Naive thymus-derived CD4-positive, alpha-beta T cell (primary cell): ENCODE measurements at places on chromosomes 5 and 9.

DNA sequence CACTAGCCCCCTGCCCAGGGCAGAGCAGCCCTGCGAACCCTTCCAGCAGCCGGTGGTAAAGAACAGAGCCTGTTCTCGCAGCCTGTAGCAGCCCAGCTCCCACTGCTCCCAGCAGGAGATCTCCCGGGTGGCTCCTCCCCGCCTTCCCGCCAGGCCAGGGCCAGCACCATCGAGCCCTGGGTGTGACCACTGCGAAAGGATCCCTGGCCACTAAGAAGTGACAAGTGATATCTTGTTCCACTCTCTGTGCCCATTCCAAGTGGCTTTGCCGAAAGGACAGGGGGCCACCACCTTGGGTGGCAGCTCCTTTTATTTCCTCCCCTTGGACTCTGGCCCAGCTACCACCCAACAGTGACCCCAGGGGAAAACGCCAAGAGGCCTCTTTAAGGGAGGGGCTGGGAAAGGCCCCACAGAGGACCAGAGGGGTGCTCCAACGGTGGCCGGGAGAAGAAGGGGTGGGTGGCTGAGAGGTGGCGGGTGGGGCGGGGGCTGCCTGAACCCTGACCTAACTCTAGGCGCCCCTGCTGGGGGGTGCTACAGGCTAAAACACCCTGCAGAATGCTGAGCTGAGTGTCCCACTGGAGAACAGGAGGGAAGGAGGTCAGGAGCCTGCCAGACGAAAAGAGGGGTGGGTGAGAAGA, 1.6 kb downstream of the NACC2 start:
- DNase-seq: no peak

DNA sequence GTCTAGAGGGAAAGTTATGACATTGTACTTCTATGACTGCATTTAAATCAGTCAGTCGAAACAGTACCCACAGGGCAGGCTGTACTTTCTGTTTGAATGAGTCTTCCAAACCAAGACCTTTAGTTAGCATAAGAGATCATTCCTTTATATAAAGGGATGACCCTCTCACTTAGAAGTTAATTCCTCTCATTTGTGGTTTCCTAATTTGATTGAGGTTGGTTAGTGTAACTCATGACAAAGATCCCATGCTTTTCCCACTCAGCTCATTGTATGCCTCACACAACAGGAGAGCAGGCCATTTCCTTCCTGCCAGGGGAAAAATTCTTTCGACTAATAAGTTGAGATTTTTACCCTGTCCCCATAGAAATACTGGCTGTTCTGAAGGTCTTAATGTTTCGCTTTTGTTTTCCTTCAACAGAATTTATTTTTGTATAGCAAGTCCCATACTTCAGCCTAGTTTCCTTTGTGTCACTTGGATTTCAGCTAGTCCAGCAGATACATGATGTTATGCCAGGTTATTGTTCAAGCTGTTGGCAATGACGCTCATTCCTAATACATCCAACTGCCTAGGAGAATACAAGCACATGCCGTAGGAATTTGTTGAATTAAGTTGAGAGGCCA, 500.7 kb downstream of the SPATA31D1 start:
- no peak for DNase-seq

DNA sequence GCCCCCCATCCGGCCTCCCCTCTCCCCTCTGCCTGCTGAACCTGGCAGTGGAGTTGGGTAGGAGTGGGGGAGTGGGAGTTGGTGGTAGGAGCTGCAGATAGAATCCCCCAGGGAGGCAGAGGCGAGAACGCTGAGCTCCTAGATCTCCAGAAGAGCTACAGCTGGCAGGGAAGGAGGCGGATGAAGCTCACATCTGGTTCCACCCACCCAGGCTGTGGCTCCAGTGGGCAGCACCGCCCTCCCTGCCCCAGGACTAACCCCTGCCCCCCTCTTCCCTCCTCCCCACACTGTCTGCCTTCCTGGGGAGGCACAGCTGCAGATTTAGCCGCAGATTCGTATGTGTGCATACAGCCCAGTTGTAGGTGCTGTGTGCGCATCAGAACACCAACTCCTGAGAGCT, 34.2 kb downstream of the C9orf50 start:
- no peak for DNase-seq

DNA sequence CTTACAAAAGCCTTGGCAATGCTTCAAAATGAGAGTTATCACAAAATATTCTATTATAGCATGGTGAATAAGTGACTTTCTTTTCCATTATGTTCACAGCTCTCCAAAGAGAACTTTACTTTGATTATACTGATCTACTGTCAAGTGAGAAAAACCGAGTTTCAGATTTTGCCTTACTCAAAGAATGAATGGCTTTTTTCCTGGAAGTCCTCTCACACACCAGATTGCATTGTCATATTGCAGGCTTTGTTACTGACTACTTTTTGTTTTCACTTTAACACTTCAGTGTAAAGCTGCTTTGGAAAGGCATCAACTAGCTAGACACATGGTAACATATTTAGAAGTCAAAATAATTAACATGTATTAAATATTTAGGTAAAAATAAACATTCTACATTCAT, 765.2 kb upstream of the NUDT12 start:
- DNase-seq: no peak

DNA sequence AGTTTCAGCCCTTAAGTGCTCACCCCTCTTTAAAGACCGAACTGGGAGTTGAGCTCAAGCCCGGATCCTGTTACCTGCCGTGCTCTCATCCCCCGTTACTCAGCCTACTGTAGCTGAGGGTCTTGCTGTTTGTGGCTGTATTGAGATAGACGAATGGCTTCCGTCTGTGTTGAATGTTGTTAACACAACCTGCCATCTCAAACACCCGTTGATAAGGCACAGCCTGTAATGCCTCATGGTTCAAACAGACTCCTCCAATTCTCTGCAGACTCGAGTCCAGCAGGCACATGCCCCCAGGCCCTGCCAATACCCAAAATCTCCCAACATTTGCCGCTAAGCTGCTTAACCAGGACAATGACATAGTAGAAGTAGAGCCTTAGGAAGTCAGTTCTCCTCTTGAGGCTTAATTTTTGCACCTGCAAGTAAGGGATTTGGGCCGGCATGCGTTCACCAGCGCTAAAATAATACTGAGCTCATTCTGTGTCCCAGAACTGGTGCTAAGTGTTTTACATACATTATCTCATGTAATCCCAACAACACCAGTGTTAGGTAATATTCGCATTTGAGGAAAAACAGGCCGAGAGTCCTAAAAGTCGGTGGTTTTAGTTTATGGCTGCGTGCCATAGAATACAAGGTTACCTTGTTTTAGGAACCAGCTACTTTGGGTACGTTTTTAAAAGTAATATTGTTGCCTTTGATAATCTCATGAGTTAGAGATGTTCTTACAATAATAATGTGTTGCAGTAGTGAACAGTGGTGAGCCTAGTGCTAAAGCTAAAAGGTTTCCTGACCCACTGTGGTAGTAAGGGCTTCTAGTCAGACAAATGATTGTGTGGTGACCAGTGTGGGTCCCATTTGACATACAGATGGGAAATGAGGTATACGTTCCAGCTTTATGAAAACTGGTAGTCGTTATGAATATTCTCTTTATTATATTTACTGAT, 1.5 kb upstream of the RFX3 start:
- DNase-seq: peak; percentile 18

DNA sequence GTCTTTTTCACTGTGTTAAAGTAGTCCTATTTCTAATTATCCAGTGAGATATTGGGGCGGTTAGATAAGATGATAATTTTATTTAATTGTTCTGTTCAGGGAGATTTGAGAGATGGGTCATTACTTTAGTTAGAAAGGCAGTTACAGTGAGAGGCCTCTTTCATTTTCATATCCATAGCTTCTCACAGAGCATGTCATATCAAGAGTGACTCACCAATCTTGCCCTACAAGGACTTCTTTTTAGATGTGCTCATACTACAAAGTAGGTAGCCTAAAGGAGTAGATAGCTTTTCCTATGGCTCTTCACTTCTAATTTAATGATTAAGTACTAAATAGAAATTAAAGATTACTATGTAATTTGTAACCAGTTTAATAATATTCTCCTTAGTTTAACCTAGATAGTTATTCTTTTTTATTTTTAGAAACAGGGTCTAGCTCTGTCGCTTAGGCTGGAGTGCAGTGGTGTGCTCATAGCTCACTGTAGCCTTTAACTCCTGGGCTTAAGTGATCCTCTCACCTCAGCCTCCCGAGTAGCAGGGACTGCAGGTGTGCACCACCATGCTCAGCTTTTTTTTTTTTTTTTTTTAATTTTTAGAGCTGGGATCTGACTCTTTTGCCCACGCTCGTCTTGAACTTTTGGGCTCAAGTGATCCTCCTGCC, 71.0 kb downstream of the FER start:
- no peak for DNase-seq

DNA sequence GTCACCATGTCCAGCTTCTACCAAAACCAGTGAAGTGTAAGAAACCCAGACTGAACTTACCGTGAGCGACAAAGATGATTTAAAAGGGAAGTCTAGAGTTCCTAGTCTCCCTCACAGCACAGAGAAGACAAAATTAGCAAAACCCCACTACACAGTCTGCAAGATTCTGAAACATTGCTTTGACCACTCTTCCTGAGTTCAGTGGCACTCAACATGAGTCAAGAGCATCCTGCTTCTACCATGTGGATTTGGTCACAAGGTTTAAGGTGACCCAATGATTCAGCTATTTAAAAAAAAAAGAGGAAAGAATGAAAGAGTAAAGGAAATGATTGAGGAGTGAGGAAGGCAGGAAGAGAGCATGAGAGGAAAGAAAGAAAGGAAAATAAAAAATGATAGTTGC, 19.8 kb downstream of the IL7R start:
- DNase-seq: no peak

DNA sequence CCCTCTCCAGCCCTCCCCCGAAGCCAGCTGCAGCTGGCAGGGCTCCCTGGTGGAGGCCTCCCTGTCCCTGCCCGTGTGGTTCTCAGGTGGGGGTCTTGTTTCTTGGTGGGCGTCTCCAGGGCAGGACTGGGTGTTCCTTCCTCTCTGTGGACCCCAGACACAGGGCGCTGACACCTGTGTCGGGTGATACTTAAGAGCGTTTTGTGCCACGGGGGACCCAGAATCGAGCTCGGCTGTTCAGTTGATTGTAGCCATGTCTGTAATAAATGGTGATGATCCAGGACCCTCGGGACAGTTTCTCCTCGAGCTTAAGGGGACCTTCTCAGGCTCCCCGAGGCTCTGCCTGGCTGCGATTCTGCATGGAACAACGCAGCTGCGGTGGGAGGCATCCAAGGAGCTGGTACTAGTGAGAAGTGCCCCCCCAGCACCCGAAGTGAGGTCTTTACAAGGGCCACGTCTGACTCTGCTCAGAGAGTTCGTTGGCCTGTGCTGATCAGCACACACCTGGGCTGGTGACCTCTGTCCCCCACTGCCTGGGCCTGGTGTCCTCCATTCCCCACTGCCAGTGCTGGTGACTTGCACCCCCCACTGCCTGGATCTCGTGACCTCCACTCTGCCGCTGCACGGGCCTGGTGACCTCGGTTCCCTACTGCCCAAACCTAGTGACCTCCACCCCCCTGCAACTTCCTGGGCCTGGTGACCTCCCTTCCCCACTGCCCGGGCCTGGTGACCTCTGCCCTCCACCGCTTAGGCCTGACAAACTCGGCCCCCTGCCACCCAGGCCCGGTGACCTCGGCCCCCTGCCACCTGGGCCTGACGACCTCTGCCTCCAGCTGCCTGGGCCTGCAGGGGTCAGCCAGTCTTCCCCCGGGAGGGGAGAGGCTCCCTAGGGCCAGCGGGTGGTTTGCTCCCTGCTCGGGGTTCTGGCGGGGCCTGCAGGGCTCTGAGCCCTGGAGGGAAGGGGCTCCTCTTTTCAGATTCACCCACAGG, 36.0 kb downstream of the NDUFS6 start:
- DNase-seq: no peak

DNA sequence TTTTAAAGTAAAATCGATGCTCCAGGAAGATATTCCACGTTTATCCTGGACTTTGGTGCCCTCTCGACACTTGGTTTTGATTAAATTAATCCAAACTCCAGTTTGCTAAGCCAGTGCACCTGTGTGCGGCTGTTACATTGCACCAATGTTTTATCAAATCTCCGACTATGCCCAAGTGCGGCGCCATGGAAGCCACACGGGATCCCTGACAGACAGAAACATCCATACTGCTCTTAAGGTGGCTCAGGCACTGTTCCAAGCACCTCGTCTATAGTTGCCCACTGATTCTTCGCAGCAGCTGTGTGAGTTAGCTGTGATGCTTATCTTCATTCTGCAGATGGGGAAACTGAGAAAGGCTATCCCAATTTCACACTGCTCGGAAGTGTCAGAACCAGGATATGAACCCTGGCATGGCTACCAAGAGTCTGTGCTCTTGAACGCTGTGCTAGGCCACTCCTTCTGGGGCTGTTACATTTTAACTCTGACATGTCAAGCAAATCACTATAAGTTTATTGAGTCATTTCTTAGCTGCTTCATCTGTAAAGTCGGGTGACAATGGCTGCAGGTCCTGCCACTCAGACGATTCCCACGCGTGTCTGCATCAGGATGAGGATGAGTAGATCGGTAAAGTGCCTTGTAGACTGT, 113.0 kb downstream of the ADAMTS2 start:
- DNase-seq: no peak

GRCh38 chr9:36798350-36799065, 225.8 kb downstream of the MELK start:
- DNase-seq: no peak

DNA sequence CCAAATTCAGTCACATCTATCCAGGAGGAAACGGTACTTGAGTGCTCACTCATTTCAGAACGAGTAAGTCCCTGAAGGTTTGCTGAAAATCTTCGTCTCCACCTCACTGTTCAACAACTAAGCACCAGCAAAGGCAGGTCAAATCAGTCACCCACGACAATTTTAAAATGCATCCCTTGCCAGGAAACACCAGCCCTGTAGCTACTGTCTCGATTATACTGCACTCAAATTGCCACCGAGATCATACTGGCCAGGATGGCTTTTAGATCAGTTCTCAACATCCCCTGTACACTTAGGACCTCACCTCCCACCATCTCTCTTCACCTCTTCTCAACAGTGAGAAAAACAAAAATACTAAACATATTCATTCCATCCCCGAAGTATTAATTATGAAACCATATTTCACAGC, 298.6 kb downstream of the AGTPBP1 start:
- no peak for DNase-seq

DNA sequence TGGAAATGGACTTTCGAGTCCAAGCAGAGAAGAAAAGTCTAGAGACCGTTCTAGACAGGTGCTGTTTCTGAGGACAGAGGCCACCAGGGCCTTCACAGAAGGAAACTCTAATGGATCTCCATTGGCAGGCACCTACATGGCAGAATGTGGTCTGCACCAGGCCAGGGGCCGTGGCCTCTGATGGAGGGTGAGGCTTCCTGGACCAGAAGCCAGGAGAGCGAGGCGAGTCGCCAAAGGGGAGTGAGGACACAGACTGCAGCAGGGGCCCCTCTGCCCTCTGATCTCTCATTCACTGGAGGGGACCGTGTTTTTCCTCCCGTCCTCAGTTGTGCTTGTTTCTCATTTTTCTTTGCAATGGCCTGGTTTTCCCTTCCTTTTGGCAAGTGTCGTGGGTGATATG, 41.1 kb downstream of the ALG2 start:
- no peak for DNase-seq

- no peak for DNase-seq
These were observed 26.6 kb upstream of the CREBRF start for GRCh38 chr5:173029499-173029921.

- no peak for DNase-seq
These were observed 55.0 kb downstream of the PUM3 start for GRCh38 chr9:2788919-2789318.

- DNase-seq: no peak
These were observed 44.4 kb upstream of the AFAP1L1 start for GRCh38 chr5:149227168-149227826.

- no peak for DNase-seq
These were observed 140.5 kb upstream of the PITX1 start for GRCh38 chr5:135174315-135175096.

- no peak for DNase-seq
These were observed 191.0 kb downstream of the TARS1 start for GRCh38 chr5:33631786-33632185.

- DNase-seq: no peak
These were observed 137.9 kb downstream of the MPDZ start for GRCh38 chr9:13141629-13142028.
